ENCODE measurements at places on chromosomes 2 and 18. TPM values are rescaled to one million over a fixed set of nuclear protein-coding genes. Genes with fewer than 3 reads are reported as not detected.

The GRB14 gene
- total RNA-seq, result 3.4 TPM

DNA sequence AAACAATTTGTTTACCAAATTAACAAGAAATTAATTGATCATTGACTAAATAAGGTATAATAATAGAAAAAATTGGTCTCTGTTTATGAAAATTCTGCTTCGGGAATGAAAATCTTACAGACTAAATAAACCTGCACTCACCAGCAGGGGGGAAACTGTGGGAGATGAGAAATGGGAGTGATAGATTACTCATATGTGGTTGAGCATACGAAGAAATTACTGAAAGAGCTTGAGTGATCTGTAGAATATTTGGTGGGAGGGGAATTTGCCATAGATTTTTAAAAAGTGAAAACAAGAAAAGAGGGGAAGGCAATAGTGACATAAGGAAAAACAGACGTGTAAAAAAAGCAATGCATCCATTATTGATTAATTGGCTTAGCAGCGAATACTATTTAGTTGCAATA lies 2.2 kb downstream of the HMSD start:
- no peaks in the 10 kb centered on the region for H3K36me3 ChIP-seq
- DNase-seq, result no peak
- H3K27ac ChIP-seq, result no peak overlapping the region
- H3K27me3 ChIP-seq, result no peaks in the 10 kb centered on the region
- no peaks in the 10 kb centered on the region for H3K4me1 ChIP-seq
- no peak overlapping the region for H3K4me3 ChIP-seq

DNA sequence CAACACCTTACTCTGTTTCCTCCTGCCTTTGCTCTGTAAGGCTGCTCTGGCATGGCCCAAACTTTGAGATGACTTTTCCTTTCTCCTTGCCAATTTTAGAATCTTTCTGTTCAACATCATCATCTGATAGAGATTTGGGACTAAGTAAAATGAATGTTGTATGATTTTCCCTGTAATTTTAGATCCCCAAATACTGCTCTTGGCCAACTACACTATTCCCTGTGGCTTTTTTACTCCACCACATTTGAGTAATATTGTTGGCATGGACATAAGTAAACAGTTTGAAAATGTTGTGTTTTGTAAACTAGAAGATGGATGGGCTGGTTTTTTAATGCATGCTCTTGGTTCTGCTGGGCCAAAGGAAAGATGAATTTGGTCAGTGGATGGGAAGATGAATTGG lies 12.1 kb downstream of the LTBP1 start:
- H3K27me3 ChIP-seq, result no peaks in the 10 kb centered on the region
- no peaks in the 10 kb centered on the region for H3K36me3 ChIP-seq
- no peaks in the 10 kb centered on the region for H3K4me1 ChIP-seq

DNA sequence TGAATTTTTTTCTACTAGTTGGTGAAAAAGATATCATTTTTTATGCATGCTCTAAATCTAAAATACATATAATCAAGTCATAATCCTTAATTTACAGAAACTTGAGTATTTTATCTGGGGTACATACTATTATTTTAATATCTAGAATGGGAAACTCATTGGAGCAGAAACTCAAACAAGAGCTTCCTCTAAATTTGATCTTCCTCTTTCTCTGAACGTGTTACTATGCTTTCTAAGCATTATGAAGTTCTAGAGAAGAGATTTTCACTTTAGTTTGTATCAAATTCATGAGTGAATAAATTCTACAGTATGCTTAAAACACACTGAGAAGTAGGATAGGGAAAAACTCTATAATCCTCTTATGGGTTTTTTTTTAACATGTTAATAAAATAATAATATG lies 20.6 kb upstream of the SLC38A11 start:
- DNase-seq, result no peak
- H3K4me1 ChIP-seq, result peaks cover under 1% of the 10 kb centered on the region
- no peaks in the 10 kb centered on the region for H3K27me3 ChIP-seq
- no peak overlapping the region for H3K4me3 ChIP-seq
- no peak overlapping the region for H3K27ac ChIP-seq

- no peak for DNase-seq
- no peak overlapping the region for H3K27ac ChIP-seq
- no peaks in the 10 kb centered on the region for H3K27me3 ChIP-seq
- H3K4me1 ChIP-seq, result no peaks in the 10 kb centered on the region
Measured at GRCh38 chr2:54497763-54498680, 41.9 kb downstream of the SPTBN1 start.

GRCh38 chr2:63983986-63984605 lies 35.1 kb downstream of the VPS54 start:
- peaks cover 12% of the 10 kb centered on the region for H3K4me1 ChIP-seq
- peak; percentile 67 for DNase-seq
- no peaks in the 10 kb centered on the region for H3K27me3 ChIP-seq
- no peak overlapping the region for H3K27ac ChIP-seq
- H3K36me3 ChIP-seq, result 0 out of 2 replicates have a peak, but pooled peaks cover 12% of the 10 kb centered on the region

GRCh38 chr2:35339211-35339610 lies 1016.4 kb upstream of the CRIM1 start:
- H3K4me1 ChIP-seq, result no peaks in the 10 kb centered on the region
- H3K4me3 ChIP-seq, result no peak overlapping the region
- H3K27ac ChIP-seq, result no peak overlapping the region
- DNase-seq, result no peak
- no peaks in the 10 kb centered on the region for H3K27me3 ChIP-seq
- no peaks in the 10 kb centered on the region for H3K36me3 ChIP-seq

- H3K36me3 ChIP-seq, result no peaks in the 10 kb centered on the region
- peaks cover 27% of the 10 kb centered on the region for H3K4me1 ChIP-seq
- no peak overlapping the region for H3K4me3 ChIP-seq
- no peak for DNase-seq
- H3K27me3 ChIP-seq, result peaks cover 10% of the 10 kb centered on the region
- no peak overlapping the region for H3K27ac ChIP-seq
Measured at GRCh38 chr2:240988146-240988545, 10.3 kb upstream of the SNED1 start.

- no peak overlapping the region for H3K27ac ChIP-seq
- H3K27me3 ChIP-seq, result no peaks in the 10 kb centered on the region
- no peaks in the 10 kb centered on the region for H3K4me1 ChIP-seq
- no peaks in the 10 kb centered on the region for H3K36me3 ChIP-seq
- no peak for DNase-seq
Measured at GRCh38 chr18:79744625-79745024, 53.1 kb upstream of the KCNG2 start.

DNA sequence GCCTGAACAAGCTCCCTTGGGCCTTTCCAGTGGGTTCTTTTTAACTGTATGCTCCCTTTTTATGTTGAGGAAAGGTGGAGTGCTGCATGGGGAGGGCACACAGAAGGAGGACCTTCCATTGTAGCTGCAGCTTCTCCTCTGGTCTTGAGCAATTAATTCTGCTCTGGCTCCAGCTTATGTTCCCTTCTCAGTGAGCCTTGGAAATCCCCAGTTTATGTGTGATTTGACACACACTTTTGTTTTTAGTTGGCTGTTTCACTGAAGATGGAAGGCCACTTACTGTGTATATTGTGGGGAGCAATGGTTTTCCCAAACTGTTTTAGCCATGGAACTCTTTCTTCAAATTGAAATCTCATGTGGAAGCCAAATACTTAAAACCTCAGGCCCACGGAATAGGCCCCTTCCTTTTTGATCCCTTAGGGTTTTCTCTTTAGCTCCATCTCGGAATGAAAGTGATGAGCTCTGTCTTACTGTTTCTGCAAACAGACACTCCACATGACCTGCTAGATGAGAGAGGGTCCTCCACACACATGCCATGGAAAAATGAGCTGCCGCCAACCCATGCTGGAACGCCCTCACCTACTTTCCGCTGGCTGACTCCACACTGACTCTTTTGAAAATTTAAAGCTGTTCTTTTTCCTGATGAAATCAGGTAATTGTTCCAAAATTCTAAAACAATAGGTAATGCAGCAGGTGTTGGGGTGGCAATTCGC lies 280.9 kb upstream of the SIX2 start:
- no peak for DNase-seq
- peaks cover 30% of the 10 kb centered on the region for H3K4me1 ChIP-seq
- no peaks in the 10 kb centered on the region for H3K36me3 ChIP-seq
- no peaks in the 10 kb centered on the region for H3K27me3 ChIP-seq

GRCh38 chr18:42025974-42026625 lies 71.1 kb downstream of the PIK3C3 start:
- no peak for DNase-seq
- H3K27me3 ChIP-seq, result no peaks in the 10 kb centered on the region
- no peak overlapping the region for H3K4me3 ChIP-seq
- no peak overlapping the region for H3K27ac ChIP-seq

DNA sequence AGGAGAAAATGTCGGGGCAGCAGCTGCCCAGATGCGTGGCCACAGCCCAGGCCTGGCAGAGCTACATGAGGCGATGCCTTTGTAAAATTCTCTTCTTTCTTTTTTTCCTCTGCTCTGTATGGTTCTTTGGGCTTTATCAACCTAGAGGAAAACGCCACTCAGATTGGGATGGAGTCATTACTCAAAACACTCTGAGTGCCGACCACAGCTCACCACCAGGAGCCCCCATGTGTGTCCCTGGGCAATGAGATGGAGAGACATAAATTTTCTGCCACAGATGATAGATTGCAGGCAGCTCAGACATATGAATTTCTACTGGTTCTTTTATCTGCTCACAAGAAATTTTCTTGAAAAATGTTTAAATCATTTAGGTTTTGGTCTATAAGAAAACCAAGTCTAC lies 56.0 kb downstream of the PARD6G start:
- DNase-seq, result no peak
- no peaks in the 10 kb centered on the region for H3K36me3 ChIP-seq
- H3K27ac ChIP-seq, result no peak overlapping the region
- no peak overlapping the region for H3K4me3 ChIP-seq
- H3K27me3 ChIP-seq, result peaks cover 79% of the 10 kb centered on the region

The FEV gene
- not detected for total RNA-seq

- no peaks in the 10 kb centered on the region for H3K36me3 ChIP-seq
- H3K4me1 ChIP-seq, result no peaks in the 10 kb centered on the region
- no peak overlapping the region for H3K27ac ChIP-seq
- H3K4me3 ChIP-seq, result no peak overlapping the region
- DNase-seq, result no peak
Measured at GRCh38 chr2:128635361-128635900, 316.8 kb upstream of the HS6ST1 start.

The ABCG5 gene
- not detected for total RNA-seq

The CAMKMT gene
- total RNA-seq, result 17.9 TPM

GRCh38 chr2:213087040-213087439 lies 64.4 kb downstream of the IKZF2 start:
- no peak overlapping the region for H3K27ac ChIP-seq
- DNase-seq, result no peak
- no peaks in the 10 kb centered on the region for H3K36me3 ChIP-seq
- no peaks in the 10 kb centered on the region for H3K27me3 ChIP-seq

The SCN3A gene
- total RNA-seq, result not detected

The FBXO48 gene
- total RNA-seq, result 1.2 TPM

DNA sequence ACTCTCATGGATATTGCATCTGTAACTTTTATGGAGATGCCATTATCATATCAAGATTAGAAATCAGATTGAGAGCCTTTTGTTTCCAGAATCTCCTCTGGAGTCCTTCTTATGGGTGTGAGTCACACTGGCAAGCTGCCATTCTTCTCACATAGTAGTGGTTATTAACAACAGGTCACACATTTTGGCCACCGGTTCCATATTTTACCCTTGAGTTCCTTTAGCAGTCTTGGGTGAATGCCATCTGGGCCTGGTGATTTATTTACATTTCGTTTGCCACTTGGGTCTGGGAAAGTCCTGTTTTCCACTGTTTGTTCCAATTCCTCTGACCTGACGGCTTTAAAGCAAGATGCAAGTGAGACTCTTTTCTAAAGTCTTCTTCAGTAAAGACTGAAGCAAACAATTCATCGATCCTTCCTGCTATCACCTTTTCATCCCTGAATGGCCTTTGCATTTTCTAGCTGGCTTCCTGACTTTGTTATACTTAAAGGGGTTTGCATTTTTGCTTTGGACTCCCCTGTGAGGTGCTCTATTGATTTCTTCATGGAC lies 80.5 kb upstream of the CAVIN2 start:
- peak overlapping the region; percentile 14 for H3K27ac ChIP-seq
- H3K27me3 ChIP-seq, result no peaks in the 10 kb centered on the region
- no peak overlapping the region for H3K4me3 ChIP-seq
- peak; percentile 82 for DNase-seq
- no peaks in the 10 kb centered on the region for H3K36me3 ChIP-seq

GRCh38 chr2:26575836-26576564 lies 65.2 kb downstream of the CIB4 start:
- H3K4me3 ChIP-seq, result no peak overlapping the region
- peaks cover 6% of the 10 kb centered on the region for H3K27me3 ChIP-seq
- DNase-seq, result no peak
- no peak overlapping the region for H3K27ac ChIP-seq
- peaks cover 15% of the 10 kb centered on the region for H3K4me1 ChIP-seq
- H3K36me3 ChIP-seq, result no peaks in the 10 kb centered on the region

The RAD51AP2 gene
- total RNA-seq, result not detected

DNA sequence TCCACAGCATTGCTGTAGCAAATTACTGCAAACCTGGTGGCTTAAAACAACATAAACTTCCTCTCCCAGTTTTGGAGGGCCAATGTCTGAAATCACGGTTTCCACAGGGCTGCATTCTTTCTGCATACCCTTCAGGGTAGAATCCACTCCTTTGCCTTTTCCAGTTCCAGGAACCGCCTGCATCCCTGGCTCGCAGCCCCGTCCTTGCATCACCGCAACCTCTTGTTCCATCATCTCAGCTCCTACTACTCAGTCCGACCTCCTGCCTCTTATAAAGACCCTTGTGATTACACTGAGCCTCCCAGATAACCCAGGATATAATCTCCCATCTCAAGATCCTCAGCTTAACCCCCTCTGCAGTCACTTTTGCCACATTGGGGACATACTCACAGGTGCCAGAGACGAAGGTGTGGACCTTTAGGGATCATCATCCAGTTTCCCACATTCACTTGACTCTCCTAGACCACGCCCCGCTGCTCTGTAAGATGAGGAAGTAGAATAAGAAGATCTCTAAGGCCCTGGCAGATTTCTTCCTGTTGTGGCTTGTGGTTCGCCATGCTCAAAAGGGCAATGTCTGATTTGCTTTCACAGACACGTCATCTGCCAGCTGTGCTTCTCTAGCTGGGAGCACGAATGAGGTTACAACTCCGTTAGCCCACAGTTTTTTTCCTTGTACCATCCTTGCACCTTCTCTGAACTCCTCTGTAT lies 103.6 kb upstream of the AGAP1 start:
- no peak overlapping the region for H3K4me3 ChIP-seq
- no peak for DNase-seq
- no peaks in the 10 kb centered on the region for H3K27me3 ChIP-seq
- no peaks in the 10 kb centered on the region for H3K36me3 ChIP-seq

The FAM237A gene
- not detected for total RNA-seq
